ENCODE measurements at places on chromosomes 11 and 22.

GRCh38 chr11:8822469-8822868 lies 88.5 kb upstream of the AKIP1 start:
- no peak for DNase-seq

DNA sequence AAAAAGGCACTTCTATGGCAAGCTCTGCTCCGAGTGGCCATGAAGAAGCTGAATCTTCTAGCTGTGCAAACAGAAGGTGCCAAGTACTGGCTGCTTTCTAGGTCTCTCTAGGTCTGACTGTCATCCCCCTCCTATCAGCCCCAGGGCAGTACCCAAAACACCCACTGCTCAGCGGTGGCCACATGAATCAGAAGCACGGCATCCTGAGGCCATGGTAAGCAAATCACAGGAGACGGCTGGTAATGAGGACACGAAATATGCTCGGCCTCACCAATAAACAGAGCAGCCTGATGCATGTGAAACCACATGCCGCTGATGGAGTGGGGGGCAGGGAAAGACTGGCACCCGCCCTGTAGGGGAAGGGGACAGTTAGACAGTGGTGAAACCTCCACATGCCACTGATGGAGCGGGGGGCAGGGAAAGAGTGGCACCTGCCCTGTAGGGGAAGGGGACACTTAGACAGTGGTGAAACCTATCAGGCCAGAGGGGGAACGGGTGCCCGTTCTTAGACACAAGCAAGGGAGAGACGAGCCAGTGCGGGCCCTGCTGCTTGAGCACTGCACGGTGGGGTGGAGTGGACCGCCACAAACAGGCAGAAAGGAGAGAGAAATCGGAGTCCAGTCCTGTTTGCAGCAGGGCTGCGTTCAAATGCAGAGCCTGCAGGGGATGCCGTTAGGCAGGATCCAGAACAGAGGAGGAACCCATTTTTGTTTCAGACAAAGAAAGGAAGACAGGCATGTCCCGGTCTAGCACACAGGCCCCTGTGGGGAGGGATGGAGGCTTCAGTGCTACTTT lies 29.9 kb upstream of the MOB2 start:
- no peak for DNase-seq

DNA sequence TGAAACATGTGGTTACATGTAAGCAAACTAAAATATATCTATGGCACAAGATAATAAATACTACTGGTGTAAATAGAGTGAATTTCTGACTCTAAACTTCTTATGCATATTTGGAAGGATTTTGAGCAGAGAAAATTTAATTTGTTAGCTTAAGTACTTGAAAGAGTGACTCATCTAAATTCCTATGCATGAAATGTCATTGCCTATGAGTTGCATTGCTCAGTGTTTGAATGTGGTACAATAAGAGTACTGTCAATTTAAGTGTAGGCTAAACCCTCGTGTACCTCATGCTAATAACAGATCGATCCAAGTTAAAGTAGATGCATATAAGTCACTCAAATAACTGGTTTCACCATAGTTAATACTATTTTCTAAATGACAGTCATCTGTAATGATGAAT lies 5.3 kb upstream of the CARD18 start:
- DNase-seq, result no peak

- no peak for DNase-seq
These were observed 43.8 kb downstream of the KCNQ1OT1 start for GRCh38 chr11:2655834-2656622.

DNA sequence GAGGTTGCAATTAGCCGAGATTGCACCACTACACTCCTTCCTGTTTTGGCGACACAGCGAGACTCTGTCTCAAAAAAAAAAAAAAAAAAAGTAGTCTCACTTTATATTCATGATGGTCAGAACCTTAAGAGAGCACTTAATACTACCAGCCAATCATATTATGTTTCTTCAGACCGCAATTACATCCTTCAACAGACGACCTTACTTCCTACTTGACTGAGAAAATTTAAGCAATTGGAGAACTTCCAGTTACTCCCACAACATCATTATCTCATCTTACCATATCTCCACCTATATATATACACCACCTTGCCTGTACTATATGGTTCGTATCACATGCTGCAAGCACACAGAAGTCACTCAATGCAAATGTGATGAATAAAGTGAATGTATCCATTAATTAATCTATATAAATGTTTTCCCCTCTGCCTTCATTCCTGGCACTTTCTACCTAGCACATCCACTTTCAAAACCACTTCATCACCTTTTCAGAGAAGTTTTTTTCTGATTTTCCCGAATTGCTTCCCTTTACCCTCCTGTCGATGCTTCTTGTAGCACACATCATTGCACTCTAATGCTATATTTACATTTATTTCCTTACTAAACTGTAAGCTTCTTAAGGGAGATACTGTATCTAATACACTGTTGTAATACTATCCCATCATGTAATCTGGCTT lies 13.8 kb downstream of the ATP5MG start:
- DNase-seq, result no peak

GRCh38 chr11:67689178-67689577 lies 14.8 kb upstream of the ALDH3B2 start:
- no peak for DNase-seq

DNA sequence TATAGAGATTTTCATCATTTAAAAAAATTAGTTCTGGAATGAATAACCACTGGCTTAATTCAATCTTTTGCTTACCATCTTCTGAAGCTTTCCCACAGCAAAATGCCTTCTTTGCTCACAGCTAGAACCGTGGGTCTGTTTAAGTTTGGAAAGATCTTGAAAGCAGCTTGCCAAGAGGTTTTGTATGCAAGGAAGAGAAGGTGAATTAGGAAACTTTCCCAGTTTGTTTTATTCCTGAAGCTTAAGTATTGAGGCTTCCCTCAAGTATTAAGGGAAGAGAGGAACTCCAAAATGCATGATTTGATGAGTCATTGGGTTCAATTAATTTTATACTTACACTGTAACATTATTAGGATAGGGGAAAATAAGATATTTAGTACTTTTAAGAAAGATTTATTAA lies 1.9 kb upstream of the ARHGEF12 start:
- no peak for DNase-seq

DNA sequence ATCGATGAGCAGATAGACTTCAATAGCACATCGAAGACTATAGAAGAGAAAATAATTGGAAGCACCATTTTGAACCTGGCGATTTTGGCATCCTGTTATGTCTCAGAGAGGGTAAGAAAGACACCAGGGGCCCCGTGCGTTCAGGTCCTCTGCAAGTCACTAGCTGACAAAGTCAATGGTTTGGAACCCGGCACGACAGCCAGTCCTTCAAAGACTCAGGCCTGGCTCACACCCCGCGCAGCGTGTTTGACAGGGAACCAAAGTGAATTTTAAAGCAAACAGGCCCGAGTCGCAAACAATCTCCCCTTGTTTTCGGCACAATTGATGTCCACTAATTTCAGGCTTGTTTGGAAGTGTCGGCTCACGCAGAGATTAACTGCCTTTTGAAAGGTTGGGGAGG lies 716.6 kb downstream of the BRD1 start:
- no peak for DNase-seq

GRCh38 chr11:116729501-116730240 lies 43.1 kb downstream of the BUD13 start:
- DNase-seq, result no peak

- no peak for DNase-seq
These were observed 10.0 kb downstream of the NCAM1 start for GRCh38 chr11:112971195-112971594.

GRCh38 chr22:43017525-43018460 lies 2.8 kb upstream of the PACSIN2 start:
- DNase-seq, result no peak

DNA sequence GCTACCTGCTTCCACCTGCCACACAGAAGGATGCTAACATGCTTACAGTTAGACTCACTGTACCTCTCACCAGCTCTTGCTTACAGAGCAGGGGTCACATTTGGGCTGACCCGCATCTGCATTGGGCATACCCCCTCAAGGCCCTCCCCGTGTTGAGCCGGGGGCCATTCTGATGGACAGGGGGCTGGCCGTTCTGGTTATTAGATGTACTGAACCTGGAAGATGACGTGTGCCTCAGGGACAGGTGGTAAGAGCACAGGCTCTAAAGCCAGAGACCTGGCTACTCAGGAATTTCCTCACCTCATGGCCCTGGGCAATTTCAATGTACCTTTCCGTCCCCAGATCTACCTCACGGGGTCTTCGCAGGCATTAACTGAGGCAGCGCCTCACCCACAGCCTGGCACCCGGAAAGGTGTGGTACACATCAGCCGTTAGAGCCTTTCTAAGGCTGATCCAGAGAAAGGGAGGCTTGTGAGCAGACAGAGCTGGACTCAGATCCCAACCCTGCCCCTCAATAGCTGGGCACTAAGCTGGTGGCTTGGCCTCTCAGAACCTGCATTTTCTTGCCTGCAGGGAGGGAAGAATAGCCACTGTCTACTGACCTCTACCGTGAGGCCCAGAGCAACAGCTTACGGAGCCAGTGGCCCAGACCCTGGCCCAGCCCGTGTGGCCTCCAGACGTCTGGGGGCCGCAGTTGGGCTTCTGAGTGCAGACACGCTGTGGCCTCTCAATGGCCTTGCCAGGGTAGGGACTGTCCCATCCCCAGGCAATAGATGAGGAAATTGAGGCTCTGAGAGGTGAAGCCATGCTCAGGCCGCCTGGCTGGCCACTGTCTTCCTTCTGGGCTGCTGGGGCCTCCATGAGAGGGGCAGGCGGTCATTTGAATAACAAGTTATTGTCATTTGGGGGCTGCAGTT lies 100.6 kb downstream of the MORC2 start:
- DNase-seq, result no peak

DNA sequence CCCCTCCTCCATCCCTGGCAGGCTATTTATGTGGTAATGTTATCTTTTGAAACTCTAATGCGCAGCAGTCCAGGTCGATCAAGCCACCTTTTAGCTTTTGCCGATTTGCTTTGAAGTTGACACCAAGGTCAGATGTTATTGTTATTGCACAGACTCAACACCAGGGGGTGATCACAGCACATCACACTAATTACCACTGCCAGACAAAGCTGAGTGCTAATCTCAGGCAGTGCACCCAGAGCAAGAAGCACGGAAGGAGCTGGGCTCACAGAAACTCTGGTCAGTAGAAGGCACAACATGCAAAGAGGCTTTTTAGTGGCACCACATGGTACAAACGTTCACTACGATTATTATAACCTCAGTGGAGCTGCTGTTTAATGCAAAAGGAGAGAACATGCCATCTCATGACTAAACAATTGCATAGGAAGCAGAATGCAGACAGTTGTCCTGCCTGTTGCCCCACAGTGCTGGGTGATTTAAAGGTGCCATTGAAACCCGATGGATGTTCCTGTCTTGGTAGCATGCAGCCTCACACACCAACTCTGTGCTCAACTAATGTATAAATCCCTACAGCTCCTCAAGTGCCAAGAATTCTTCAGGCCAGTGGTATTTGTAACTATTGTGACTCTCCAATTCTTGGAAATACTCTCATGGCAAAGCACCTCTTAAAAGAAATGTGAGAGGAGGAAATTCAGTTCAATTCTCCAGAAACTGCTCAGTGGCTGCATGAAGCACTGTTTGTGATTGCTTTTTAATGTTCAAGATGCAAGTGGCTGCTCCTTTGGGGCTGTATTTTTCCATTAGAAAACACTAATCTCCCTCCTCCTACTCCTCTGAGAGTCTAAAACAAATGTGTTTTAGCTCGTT lies 353.9 kb upstream of the DDI1 start:
- peak; percentile 66 for DNase-seq

DNA sequence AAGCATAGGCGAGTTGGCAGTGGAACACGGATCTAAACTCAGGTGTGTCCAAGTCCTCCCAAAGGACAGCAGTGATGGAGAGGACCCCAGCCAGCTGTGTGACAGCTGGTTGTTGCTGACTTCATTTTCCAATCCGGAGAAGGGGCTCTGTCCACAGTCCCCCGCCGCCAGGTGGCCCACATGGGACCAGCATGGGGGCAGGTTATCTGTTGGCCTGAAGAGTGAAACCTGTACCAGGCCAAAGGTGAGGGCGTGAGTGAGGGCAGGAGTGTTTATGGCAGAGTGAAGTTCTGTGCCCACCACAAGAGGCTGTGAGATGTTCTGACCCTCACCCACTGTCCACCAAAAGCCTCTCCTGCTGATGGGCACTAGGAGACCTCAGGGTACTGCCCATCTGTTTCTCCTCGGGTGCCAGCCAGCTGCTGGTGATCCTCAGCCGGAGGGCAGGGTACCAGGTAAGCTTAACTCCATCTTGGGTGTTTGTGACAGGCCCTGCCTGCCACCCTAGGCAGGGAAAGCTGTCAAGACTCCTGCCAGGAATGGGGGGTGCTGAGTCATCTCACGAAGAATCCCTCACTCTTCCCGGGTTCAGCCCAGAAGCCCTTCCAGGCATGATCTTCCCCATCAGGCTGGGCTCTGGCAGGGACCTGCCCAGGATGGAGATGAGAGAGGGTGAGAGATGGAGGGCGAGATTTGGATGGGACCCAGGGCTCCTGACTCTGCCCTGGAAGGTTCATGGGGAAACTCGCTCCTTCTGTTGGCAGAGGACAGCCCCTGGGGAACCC lies 15.5 kb upstream of the TAB1 start:
- DNase-seq, result no peak

DNA sequence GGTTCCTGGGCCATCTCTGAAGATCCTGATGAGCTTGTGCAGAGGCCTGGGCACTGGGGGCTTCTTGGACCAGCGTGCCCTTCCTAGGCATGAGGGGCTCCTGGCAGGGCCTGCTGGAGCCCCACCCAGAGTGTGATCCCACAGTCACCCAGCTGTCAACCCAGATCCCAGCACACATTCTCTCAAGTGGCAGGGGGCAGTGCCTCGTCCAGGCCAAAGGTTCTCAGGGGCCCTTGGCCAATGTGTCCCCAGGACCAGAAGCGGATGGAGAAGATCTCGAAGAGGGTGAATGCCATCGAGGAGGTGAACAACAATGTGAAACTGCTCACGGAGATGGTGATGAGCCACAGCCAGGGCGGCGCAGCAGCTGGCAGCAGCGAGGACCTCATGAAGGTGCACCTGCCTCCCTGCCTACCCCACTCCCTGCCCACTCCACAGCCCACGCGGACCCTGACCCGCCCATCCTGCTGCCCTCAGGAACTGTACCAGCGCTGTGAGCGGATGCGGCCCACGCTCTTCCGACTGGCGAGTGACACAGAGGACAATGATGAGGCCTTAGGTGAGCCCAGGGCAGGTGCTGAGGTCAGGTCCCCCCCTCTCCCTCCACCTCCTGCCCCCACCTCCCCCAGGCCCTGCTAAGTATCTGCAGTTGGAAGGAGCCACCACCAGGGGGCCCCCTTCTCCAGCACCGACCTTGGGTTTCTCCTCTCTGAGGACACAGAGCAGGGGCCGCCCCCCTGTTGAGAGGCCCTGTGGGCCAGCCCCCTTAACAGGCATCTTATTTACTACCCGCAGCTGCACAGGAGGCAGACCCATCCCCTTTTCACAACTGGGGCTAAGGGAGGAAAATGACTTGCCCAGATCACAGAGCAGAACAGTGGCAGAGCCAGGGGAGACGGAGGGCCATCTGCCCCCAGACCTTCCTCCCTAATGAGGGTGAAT lies 14.7 kb downstream of the GGA1 start:
- peak; percentile 75 for DNase-seq

DNA sequence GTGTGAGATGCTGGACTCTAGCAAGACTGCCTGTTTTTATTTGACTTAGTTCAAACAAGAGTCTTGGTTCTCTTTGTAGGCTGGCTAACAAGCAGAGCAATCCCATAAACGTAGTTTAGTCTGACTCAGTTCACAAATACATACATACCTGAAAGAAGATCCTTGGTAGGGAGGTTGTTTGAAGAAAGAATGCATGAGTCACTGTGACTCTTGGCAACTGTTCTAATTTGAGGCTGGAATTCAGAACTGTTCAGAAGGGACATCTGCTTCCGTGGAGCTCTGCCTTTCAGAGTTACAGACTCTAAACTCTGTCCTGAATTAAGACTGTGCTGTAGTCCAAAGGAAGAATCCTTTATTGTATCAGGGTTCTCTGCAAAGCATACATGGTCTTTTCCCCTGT lies 32.2 kb downstream of the C2CD3 start:
- no peak for DNase-seq

GRCh38 chr11:95398437-95399112 lies 167.6 kb upstream of the SESN3 start:
- DNase-seq, result no peak

Data from stimulated activated naive CD4-positive, alpha-beta T cell (primary cell).